ENCODE measurements at places on chromosomes 4 and X.

GRCh38 chrX:24465532-24465865 is 413 bp downstream of the PDK3 start:
- no peak for DNase-seq

DNA sequence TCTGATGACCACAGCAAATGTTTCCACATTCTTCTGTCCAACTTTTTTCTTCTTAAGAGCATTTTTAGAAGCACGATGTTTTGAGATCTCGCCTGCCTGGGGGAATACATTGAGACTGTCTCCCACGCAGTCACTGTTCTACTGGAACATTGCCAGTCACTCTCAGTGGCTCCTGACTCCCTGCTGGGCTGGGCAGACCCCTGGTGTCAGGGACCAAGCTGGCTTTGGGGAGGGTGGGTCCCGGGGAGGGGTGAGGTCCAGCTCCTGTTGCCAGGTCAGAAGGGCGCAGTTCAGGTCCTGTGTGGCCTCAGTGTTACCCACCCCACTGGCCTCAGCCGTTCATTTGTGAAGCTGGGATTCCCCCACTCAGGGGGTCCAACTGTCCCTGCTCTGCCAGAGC is 18.9 kb upstream of the ABLIM2 start:
- no peak for DNase-seq

DNA sequence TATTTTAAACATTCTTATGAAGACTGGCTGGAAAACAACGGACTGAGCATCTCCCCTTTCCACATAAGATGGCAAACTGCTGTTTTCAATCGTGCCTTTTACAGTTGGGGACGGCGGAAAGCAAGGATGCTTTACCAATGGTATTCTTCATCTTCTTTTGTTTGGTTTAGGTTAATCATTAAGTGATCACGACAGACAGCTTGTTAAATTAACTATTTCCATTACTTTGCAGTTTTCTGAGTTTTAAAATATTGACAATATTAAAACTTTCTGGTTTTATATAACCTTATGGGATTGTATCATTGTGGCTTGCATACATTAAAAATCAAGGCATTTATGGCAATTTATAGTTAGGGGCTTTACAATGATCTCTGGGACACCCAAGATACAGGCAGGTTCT is 3.8 kb downstream of the MBTPS2 start:
- no peak for DNase-seq

DNA sequence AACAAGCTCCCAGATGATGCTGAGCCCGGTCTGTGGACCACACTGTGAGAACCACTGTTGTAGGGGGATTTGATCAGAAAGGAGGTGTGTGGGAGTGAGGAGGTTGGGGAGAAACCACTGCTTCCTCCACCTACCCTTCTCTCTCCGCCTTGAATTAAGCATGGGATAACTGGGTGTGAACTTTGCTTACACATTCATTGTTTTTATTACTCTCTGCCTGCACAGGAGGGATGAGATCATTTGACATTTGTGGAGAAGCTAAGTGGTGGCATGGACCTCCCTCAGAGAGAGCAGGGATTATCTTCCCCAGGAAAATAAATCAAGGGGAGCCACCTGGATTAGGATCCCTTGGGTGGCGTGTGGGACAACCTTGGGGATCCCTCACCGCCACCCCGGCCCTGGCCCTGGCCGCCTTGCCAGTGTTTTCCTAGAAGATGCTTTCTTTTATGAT is 212.1 kb upstream of the ATP6AP2 start:
- no peak for DNase-seq

- no peak for DNase-seq
These were observed 94.5 kb upstream of the GC start for GRCh38 chr4:71878376-71878775.

- DNase-seq: no peak
These were observed 23.7 kb upstream of the PNPLA4 start for GRCh38 chrX:7950865-7951264.

- no peak for DNase-seq
These were observed 69.2 kb upstream of the GRID2 start for GRCh38 chr4:92234393-92235176.

DNA sequence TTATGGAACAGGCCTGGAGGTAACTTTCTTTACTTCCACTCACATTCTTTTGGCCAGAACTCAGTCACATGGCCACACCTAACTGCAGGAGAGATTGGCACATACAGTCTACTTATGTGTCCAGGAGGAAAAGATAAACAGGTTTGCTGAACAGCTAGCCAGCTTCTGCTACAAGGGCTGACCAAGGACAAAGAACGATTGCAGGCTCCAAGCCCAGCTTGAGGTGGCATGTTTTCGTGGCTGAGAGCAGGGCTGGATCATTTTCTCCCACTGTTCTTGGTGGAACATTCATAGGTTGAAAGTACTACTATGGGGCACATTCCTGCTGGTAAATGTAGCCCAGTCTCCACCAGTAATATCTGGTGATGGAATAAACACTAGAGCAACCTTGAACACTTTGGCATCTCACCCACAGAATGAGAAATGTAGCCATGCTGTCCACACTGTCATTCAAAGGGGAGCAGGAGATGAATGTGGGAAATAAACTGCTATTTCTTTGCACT is 28.2 kb downstream of the NHS start:
- DNase-seq: no peak

DNA sequence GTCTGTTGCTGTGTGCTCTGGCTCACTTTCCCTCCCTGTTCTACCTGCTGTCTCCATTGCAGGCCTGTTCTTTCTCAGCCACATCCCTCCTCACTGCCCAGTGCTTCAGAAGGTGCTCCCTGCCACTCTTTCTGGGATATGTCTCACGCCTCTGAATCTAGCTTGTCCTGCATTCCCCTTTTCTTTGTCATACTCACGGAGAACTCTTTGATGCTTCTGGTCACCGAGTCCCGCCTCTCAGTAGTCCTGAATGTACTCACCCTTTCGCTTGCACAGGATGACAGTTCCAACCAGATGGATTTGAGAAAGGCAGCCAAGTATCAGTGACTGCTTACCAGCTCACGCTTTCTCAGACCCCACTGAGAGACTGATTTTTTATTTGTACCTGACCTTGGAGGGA is 65.2 kb upstream of the TLR2 start:
- no peak for DNase-seq

- DNase-seq: no peak
These were observed 1.8 kb downstream of the RGS12 start for GRCh38 chr4:3294401-3295241.

- no peak for DNase-seq
These were observed 718.5 kb downstream of the SMARCA1 start for GRCh38 chrX:128804828-128805227.

- no peak for DNase-seq
These were observed 187.1 kb downstream of the MGST2 start for GRCh38 chr4:139852612-139853269.

DNA sequence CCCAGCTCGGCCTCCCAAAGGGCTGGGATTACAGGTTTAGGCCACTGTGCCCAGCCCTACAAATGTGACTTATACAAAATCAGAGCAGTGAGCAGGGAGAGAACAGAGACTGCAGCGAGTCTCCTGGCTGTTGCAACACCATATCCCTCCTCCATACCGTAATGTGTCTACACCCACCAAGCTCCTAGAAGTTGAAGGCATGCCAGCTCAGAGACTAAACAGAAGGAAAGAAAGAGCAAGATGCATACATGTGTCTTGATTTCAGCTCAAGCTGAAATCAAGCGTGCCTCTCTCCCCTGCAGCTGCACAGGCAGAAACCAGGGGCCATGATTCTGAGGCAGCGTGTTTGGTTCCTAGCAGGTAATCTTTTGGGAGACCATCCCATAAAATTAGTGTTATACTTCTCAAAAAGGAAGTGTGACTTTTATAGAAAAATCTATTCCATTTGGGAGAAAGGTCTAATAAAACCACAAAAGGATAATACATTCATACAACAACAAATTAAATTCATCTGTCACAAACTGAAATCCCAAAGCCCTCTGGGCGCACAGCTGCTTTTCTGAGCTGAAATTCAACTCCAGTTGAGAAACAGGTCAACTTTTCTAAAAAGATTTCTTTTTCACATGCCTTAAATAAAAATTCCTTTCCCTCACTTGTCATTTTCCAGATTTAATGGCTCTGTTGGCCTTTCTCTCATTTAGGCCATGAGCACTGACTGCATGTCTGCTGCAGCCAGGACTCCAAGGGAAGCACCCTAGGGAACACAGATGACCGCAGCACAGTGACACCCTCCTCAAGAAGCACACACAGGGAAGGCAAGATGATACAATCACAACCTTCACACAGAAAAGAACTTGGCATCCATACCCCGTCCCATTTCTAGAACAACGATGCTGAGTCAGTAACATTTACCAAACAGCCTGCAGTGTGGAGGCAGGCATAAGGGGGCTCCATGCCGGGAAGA is 34.4 kb downstream of the AFAP1 start:
- DNase-seq: no peak

- DNase-seq: no peak
These were observed 18.6 kb downstream of the CLCN4 start for GRCh38 chrX:10175319-10175871.

GRCh38 chr4:181684310-181684709 is 558.9 kb upstream of the TENM3 start:
- DNase-seq: no peak

- DNase-seq: no peak
These were observed 18.8 kb upstream of the DSPP start for GRCh38 chr4:87589531-87589930.

GRCh38 chrX:153547195-153547594 is 29.8 kb downstream of the ATP2B3 start:
- no peak for DNase-seq

GRCh38 chr4:92521941-92522340 is 218.2 kb downstream of the GRID2 start:
- DNase-seq: no peak

- DNase-seq: no peak
These were observed 57.0 kb upstream of the GPR78 start for GRCh38 chr4:8523175-8523574.

GRCh38 chr4:155603360-155603891 is 63.2 kb upstream of the GUCY1A1 start:
- no peak for DNase-seq
